Glutamatergic neuron (in vitro differentiated cells): ENCODE measurements at places on chromosomes 6 and 20. TPM values are rescaled to one million over a fixed set of nuclear protein-coding genes. Genes with fewer than 3 reads are reported as not detected.

GRCh38 chr6:53651764-53652401 lies 13.7 kb downstream of the KLHL31 start:
- no peaks in the 10 kb centered on the region for H3K36me3 ChIP-seq
- H3K4me3 ChIP-seq = peak overlapping the region; percentile 92
- H3K27me3 ChIP-seq = peaks cover 8% of the 10 kb centered on the region
- peak; percentile 85 for DNase-seq
- no peaks in the 10 kb centered on the region for H3K4me1 ChIP-seq

Gene SDCBP2
- 4.0 TPM for total RNA-seq

GRCh38 chr6:376827-377640 lies 14.5 kb upstream of the IRF4 start:
- H3K27me3 ChIP-seq = peaks cover 11% of the 10 kb centered on the region
- no peaks in the 10 kb centered on the region for H3K4me1 ChIP-seq
- H3K36me3 ChIP-seq = peaks cover 4% of the 10 kb centered on the region
- no peak overlapping the region for H3K27ac ChIP-seq

GRCh38 chr6:51934098-51934497 lies 153.3 kb downstream of the PKHD1 start:
- no peak for DNase-seq
- H3K4me3 ChIP-seq = no peak overlapping the region
- no peak overlapping the region for H3K27ac ChIP-seq
- peaks cover under 1% of the 10 kb centered on the region for H3K36me3 ChIP-seq
- peaks cover 2% of the 10 kb centered on the region for H3K27me3 ChIP-seq

- H3K36me3 ChIP-seq = no peaks in the 10 kb centered on the region
- H3K4me3 ChIP-seq = no peak overlapping the region
- no peak for DNase-seq
- no peak overlapping the region for H3K27ac ChIP-seq
Measured at GRCh38 chr6:96013531-96013930, 2.2 kb upstream of the FUT9 start.

GRCh38 chr6:29490055-29490454 lies 2.3 kb upstream of the MAS1L start:
- no peaks in the 10 kb centered on the region for H3K4me1 ChIP-seq
- no peak overlapping the region for H3K27ac ChIP-seq
- H3K4me3 ChIP-seq = no peak overlapping the region
- no peak for DNase-seq

DNA sequence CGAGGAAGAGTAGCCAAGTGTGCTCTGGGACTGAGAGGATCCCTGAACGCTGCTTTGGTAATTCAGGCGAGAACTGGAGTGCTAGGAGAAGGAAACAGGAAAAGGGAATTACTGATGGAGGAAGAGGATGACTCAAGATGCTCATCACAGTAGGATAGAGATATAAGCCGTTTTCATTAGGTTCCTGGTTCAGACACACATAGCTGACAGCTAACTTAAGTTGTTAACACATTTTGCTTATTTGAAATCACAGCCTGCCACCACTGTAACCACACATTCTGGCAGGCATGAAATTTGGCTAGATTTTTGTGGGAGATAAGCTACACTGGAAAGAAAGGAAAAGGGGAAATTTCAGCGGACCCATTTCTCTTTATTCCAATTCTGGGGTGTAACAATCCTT lies 138.2 kb upstream of the SLC22A16 start:
- DNase-seq = no peak
- no peaks in the 10 kb centered on the region for H3K4me1 ChIP-seq
- no peak overlapping the region for H3K27ac ChIP-seq
- H3K36me3 ChIP-seq = no peaks in the 10 kb centered on the region
- no peaks in the 10 kb centered on the region for H3K27me3 ChIP-seq

Gene TLDC2
- not detected for total RNA-seq

Gene CLVS2
- 18.6 TPM for total RNA-seq
